Fibroblast of lung (primary cell): ENCODE measurements at places on chromosomes 2 and 18.

GRCh38 chr2:45888167-45888566 lies 236.7 kb downstream of the PRKCE start:
- no peak overlapping the region for H3K27ac ChIP-seq
- H3K36me3 ChIP-seq = no peaks in the 10 kb centered on the region
- peak; percentile 80 for DNase-seq
- no peak overlapping the region for H3K4me3 ChIP-seq
- H3K4me1 ChIP-seq = peaks cover 14% of the 10 kb centered on the region
- H3K27me3 ChIP-seq = no peaks in the 10 kb centered on the region

GRCh38 chr2:72983500-72984161 lies 66.3 kb downstream of the EMX1 start:
- no peaks in the 10 kb centered on the region for H3K27me3 ChIP-seq
- no peaks in the 10 kb centered on the region for H3K4me1 ChIP-seq
- H3K36me3 ChIP-seq = no peaks in the 10 kb centered on the region
- H3K4me3 ChIP-seq = no peak overlapping the region

DNA sequence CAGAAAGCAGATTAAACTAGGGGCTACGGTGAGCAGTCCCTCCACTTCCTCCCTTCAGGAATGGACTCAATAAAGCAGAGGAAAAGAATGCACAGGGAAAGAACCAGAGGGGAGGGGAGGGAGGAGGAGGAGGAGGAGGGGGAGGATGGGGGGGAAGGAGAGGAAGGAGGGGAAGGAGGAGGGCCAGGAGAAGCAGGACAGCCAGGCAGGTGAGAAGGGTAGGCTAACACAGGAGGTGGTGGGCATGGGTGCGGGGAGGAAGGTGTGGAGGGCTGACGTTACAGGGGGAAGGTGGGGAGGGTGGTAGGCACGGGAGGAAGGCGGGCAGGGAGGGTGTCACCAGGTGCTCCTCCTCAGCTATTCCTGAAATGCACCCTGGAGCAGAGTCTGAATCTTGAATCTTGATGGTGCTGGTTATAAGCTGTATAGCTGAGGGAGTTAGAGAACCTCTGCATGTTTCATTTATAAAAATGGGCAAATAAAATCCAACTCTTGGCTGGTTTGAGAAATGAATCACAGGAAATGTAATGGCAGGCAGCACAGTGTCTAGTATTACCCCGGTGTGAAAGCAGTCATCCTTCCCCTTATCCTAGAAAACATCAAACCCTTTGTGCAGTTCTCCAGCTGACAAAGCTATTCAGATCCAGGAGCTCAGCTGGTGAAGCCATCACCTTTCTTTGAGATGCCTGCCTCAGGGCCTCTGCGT lies 3.4 kb downstream of the TMEM18 start:
- H3K4me3 ChIP-seq = no peak overlapping the region
- H3K36me3 ChIP-seq = peaks cover 6% of the 10 kb centered on the region
- no peaks in the 10 kb centered on the region for H3K27me3 ChIP-seq
- H3K4me1 ChIP-seq = peaks cover 22% of the 10 kb centered on the region
- DNase-seq = peak; percentile 57
- H3K27ac ChIP-seq = no peak overlapping the region

DNA sequence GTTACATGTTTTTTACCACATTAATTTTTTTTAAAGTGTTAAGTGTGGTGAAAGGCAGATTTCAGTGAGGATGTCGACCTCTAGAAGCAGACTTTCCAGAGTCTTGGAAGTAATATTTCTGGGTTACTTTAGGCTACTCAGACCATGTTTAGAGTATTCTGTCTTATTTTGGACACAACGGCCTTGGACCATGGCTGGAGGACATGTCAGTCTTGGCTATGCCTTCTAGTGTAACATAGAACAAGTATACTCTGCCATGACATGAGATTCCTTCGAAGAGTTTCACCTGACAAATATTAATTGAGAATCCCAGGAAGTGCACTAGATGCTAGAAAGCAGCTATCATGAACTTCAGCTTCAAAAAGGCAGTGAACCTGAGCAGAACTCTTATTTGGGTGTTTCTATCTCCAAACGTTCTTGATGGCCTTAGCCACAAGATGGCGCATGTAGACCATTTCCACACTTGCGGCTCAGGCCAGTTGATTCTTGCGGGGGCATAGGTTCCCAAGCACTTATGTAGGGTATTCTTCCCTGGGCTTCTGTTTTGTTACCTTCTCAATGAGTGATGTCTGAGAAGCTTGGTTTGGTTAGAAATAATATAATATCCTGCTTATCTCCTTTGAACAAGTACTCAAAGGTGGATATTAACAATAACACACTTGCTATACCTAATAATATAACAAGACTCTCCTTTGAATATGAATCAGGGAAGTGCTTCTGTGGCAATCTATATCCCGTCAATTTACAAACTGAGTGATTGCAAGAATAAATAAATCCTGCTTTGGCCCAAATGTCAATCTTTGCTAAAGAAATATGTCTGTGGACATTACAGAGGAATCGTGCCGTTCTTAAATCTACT lies 62.0 kb downstream of the CACNB4 start:
- H3K4me1 ChIP-seq = peaks cover 2% of the 10 kb centered on the region
- no peak overlapping the region for H3K27ac ChIP-seq
- DNase-seq = peak; percentile 61
- H3K27me3 ChIP-seq = no peaks in the 10 kb centered on the region

DNA sequence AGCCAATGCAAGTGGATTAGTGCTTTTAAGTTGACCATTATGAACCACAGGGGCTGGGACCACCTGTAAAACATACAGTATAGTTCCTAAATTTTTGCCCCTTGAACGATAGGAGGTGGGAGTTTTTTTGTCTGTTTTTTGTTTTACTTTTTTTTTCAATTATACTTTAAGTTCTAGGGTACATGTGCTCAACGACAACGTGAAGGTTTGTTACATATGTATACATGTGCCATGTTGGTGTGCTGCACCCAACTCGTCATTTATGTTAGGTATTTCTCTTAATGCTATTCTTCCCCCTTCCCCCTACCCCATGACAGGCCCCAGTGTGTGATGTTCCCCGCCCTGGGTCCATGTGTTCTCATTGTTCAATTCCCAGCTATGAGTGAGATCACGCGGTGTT lies 1797.9 kb upstream of the PIK3C3 start:
- no peak overlapping the region for H3K27ac ChIP-seq
- H3K4me1 ChIP-seq = no peaks in the 10 kb centered on the region
- H3K4me3 ChIP-seq = no peak overlapping the region
- H3K27me3 ChIP-seq = no peaks in the 10 kb centered on the region

DNA sequence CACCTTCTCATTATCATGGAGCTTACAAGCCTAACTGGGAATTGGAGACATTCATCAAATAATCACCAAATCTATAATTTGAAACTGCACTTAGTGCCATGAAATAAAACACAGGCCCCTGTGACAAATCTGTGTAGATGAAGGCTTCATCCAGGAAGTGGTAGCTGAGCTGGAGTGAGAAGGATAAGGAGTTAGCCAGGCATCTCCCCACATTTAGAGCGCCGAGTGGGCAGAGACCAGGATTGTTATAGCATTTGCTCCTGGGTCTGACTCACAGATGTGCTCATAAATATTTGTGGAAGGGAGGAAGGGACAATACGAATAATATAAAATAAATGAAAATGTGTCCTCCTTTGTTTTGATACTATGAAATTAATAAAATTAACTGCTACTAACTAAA lies 2.5 kb upstream of the MAT2A start:
- peak; percentile 88 for DNase-seq
- H3K27me3 ChIP-seq = no peaks in the 10 kb centered on the region
- peaks cover 7% of the 10 kb centered on the region for H3K4me1 ChIP-seq
- H3K27ac ChIP-seq = no peak overlapping the region
- peak overlapping the region; percentile 62 for H3K4me3 ChIP-seq

- H3K36me3 ChIP-seq = peaks cover 2% of the 10 kb centered on the region
- peak; percentile 83 for DNase-seq
- no peaks in the 10 kb centered on the region for H3K27me3 ChIP-seq
These were observed 679 bp downstream of the PMAIP1 start for GRCh38 chr18:59900222-59901128.

DNA sequence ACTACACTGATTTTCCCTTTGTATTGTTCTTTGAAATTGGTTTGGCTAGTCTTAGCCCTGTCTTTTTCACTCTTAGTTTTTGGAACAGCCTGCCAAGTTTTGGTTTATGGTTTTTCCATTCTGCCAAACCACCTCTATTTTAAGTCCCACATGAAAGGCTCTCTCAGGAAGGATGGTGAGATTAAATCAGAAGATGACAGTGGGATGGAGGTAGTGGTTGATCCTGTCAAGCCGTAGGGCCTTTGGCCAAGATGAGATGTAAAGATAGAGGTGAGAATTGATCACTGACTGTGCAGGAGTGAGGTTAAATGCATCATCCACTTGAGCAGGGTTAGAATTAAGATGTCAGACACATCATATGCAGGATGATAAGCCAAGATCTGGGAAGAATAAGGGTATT lies 948.5 kb downstream of the SLC4A3 start:
- no peak overlapping the region for H3K4me3 ChIP-seq
- H3K4me1 ChIP-seq = no peaks in the 10 kb centered on the region
- H3K36me3 ChIP-seq = no peaks in the 10 kb centered on the region
- no peak overlapping the region for H3K27ac ChIP-seq
- no peaks in the 10 kb centered on the region for H3K27me3 ChIP-seq
- no peak for DNase-seq

DNA sequence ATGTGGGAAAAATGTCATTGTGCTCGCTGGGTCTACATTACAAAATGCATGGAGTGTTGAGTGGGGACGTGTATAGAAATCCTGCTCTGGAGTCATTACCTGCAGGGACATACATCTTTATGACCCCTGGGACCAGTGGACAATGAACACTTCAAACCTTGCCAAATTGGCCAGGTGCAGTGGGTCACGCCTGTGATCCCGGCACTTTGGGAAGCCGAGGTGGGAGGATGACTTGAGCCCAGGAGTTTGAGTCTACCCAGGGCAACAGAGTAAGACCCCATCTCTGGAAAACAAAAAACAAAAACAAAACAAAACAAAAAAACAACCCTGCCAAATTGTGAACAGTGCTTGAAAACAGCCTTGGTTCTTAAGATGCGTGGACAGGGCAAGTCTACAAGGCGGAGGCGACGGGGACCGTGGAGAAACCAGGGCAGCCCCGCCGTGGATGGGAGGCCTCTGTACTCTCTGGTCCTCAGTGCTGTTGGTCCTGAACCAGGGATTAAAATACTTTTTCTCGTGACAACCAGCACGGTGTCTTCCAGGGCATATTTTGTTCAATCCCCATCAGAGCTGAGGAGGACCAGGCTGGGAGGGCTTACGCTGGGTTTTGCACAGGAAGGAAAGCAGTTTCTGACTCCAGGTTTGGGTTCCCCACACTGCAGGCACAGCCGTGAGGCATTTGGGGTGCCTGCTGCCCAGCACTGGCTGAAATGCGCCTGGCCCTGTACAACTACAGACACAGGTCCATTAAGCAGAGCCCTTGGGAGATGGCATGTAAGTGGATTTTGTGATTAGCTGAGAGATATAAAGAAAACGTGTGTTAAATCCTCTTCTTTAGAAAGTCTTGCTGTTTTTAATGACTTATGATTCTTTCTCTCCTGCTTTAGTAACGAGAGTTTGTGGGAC lies 13.7 kb downstream of the COLEC11 start:
- DNase-seq = no peak
- H3K4me3 ChIP-seq = no peak overlapping the region
- no peaks in the 10 kb centered on the region for H3K27me3 ChIP-seq
- no peak overlapping the region for H3K27ac ChIP-seq
- H3K36me3 ChIP-seq = no peaks in the 10 kb centered on the region

DNA sequence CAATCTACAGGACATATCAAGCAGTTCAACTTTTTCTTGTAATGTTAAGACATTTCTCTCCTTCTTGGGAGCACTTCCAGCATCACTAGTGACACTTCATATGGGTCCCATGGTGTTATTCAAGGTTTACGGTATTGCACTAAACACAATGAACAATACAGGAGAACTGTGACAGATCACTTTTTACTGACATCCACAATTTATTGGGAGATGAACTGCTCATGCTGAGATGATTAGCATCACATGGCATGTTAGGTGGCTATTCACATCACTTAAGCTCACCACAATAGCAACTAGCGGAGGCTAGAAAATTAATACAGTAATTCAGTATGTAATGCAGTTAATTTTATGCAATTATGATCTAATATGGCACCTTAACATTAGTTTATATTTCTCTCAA lies 264.4 kb downstream of the ERBB4 start:
- H3K27me3 ChIP-seq = no peaks in the 10 kb centered on the region
- no peaks in the 10 kb centered on the region for H3K36me3 ChIP-seq
- no peak overlapping the region for H3K27ac ChIP-seq
- H3K4me3 ChIP-seq = no peak overlapping the region
- H3K4me1 ChIP-seq = no peaks in the 10 kb centered on the region

DNA sequence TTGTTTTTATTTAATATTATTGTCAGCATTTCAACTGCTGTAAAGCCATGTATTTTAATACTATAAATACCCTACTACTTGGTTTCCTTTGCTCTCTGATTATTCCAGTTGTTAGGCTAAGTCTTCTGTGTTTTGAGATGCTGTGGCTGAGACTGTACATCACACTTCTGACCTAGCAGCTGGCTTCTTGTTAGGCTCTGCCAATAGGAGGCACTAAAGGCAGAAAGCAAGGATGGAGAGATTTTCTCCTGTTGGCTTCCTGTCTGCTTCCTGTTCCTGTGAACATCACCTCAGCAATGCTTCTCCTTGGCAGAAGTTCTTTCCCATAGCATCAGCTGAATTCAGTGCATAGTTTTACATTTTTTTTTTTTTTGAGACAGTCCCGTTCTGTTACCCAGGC lies 68.3 kb upstream of the YPEL5 start:
- H3K4me1 ChIP-seq = no peaks in the 10 kb centered on the region
- H3K4me3 ChIP-seq = no peak overlapping the region
- no peaks in the 10 kb centered on the region for H3K27me3 ChIP-seq

DNA sequence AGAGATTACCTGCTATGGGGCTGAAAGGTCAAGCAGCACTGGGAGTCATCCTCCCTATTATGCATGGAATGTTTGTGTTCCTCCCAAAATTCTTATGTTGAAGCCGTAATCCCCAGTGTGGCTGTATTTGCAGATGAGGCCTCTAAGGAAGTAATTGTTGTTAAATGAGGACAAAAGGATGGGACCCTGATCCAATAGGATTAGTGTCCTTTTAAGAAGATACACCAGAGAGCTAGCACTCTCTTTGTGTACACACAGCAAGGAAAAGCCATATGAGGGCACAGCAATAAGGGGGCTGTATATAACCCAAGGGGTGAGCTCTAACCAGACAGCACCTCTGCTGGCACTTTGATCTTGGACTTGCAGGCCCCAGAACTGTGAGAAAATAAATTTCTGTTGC lies 18.3 kb downstream of the STAM2 start:
- no peaks in the 10 kb centered on the region for H3K36me3 ChIP-seq
- no peak overlapping the region for H3K4me3 ChIP-seq
- no peaks in the 10 kb centered on the region for H3K27me3 ChIP-seq
- no peak for DNase-seq

GRCh38 chr18:22108674-22109073 lies 60.7 kb upstream of the GATA6 start:
- no peak overlapping the region for H3K27ac ChIP-seq

DNA sequence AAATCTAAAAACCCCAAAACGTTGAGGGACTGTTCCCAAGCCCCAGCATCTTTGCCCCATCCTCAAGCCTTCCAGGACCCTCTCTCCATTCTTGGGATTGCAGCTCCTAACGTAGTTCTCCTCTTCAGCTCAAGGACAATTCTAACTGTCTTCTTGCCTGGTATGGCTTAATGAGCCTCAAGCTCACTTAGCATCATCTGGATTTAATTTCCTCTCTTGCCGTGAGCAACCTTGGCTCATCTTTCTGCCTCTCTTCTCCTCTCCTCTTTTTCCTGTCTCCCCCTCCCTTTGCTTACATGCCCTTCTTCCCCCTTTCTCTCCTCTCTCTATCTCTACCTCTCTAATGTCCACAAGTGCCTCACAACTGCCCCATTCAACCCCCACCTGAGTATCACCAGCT lies 44.2 kb downstream of the TACR1 start:
- H3K27me3 ChIP-seq = no peaks in the 10 kb centered on the region
- no peak overlapping the region for H3K4me3 ChIP-seq
- H3K27ac ChIP-seq = no peak overlapping the region
- no peaks in the 10 kb centered on the region for H3K36me3 ChIP-seq
- DNase-seq = no peak
